Esophagus squamous epithelium (tissue), 5 donors: ENCODE measurements at places on chromosomes 1 and 21.

DNA sequence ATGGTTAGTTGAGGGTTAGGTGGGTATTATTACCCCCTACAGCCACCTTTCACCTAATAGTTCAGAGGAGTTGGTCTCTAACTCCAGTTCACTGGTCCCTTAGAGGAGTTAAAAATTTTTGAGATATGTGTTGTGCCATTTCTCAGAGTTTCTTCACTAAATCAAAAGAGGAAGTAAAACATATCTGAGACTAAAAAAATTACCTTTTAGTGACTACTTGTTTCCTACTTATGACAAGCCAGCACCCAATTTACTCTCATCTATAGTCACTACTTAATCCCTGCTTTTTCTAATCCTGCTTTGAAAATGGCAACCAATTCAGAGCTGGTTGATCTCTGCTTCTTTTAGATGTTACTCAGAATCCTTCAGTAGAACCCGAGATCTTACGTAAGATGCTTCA, 1316.8 kb upstream of the B3GALT2 start:
- no peak for DNase-seq

GRCh38 chr1:228315945-228316588, 90.6 kb downstream of the TRIM11 start:
- DNase-seq, result no peak

DNA sequence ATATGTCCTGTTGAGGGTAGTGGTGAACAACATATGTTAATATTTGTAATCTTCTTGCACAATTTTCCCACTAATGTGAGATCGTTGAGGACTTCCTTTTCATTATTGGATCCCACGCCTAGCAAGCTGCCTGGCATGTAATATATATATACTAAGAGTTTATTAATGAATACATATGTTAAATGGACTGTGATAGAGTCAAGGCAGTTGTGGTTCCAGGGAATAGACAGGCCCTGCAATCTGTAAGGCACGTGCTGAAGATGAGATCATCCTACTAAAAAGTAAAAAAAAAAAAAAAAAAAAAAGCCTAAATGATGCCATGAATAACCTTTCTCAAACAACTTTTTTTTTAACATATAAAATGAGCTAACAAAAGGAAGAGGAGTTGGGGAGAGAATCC, 28.9 kb downstream of the PLPPR5 start:
- no peak for DNase-seq

- DNase-seq, result no peak
Measured at GRCh38 chr1:17248781-17249180, at the start of gene PADI3. TSS of gene PADI3 (plus strand) at chr1:17249098. CDS start at chr1:17249138, 40 bp downstream.

DNA sequence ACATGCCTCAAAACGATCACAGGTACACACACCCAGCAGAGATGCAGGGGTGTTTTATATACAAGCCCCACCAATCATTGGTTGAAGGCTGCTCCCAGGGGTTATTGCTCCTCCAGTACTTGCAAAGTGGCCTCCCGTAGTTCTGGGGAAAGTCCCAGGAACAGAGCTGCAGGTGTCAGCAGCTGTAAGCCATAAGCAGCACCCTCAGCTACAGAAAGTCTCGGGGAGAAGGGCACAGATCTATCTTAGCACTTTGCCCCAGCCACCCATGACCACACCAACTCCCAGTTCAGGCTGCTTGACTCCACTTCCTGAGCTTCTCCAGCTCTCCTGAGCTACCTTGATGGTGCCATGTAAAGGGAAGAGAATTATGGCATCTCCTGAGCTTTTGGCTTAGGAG, 222.7 kb upstream of the GJB5 start:
- DNase-seq, result no peak

- no peak for DNase-seq
Measured at GRCh38 chr1:6834366-6834765, 49.1 kb downstream of the CAMTA1 start.

DNA sequence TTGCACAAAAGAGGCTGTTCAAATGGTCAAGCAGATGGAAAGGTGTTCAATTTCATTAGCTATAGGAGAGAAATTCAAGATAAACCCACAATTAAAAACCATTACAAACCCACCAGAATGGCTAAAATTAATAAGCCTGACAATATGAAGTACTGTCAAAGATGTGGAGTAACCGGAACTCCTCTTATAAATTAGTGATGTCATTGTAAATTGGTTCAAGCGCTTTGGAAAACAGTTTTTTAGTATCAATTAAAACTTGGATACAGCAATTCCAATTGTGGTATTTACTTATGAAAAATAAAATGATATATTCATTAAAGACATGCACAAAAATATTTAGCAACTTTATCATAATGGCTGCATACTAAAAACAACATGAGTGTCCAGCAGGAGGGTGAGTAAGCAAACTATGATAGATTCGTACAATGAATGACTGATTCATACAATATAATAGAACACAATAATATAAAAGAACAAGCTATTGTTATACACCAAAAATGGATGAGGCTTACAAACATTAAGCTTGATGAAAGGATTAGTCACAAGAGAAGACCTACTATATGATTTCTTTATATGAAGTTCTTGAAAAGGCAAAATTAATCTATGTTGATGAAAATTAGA, 38.4 kb upstream of the FGGY start:
- no peak for DNase-seq
